ENCODE measurements at places on chromosomes 16 and 17. TPM values are rescaled to one million over a fixed set of nuclear protein-coding genes. Genes with fewer than 3 reads are reported as not detected.

LRRC46 gene
- total RNA-seq: 0.20 TPM

GDPD3 gene
- 1.8 TPM for total RNA-seq

DLX3 gene
- 0.98 TPM for total RNA-seq

CHAD gene
- total RNA-seq: not detected

UTS2R gene
- not detected for total RNA-seq

RECQL5 gene
- total RNA-seq: 20.6 TPM

SLFN11 gene
- 87.5 TPM for total RNA-seq

Measured in subcutaneous preadipocyte (primary cell).